Mesendoderm (in vitro differentiated cells): ENCODE measurements at places on chromosomes 7 and 10.

- H3K4me3 ChIP-seq, result no peak overlapping the region
- H3K4me1 ChIP-seq, result no peaks in the 10 kb centered on the region
- DNase-seq, result no peak
- no peaks in the 10 kb centered on the region for H3K27me3 ChIP-seq
- H3K36me3 ChIP-seq, result no peaks in the 10 kb centered on the region
- H3K27ac ChIP-seq, result no peak overlapping the region
These were observed 119.5 kb downstream of the BAMBI start for GRCh38 chr10:28796606-28797512.

- no peaks in the 10 kb centered on the region for H3K36me3 ChIP-seq
- no peaks in the 10 kb centered on the region for H3K27me3 ChIP-seq
- H3K27ac ChIP-seq, result no peak overlapping the region
These were observed 125.7 kb upstream of the CXCL12 start for GRCh38 chr10:44510379-44511115.

GRCh38 chr10:21813946-21814345 lies 189.6 kb downstream of the DNAJC1 start:
- H3K4me3 ChIP-seq, result no peak overlapping the region
- no peaks in the 10 kb centered on the region for H3K4me1 ChIP-seq
- H3K36me3 ChIP-seq, result no peaks in the 10 kb centered on the region
- H3K27me3 ChIP-seq, result no peaks in the 10 kb centered on the region

- no peak for DNase-seq
- no peaks in the 10 kb centered on the region for H3K4me1 ChIP-seq
- H3K27ac ChIP-seq, result no peak overlapping the region
- H3K36me3 ChIP-seq, result no peaks in the 10 kb centered on the region
These were observed 292.9 kb upstream of the BMPER start for GRCh38 chr7:33612442-33612841.

DNA sequence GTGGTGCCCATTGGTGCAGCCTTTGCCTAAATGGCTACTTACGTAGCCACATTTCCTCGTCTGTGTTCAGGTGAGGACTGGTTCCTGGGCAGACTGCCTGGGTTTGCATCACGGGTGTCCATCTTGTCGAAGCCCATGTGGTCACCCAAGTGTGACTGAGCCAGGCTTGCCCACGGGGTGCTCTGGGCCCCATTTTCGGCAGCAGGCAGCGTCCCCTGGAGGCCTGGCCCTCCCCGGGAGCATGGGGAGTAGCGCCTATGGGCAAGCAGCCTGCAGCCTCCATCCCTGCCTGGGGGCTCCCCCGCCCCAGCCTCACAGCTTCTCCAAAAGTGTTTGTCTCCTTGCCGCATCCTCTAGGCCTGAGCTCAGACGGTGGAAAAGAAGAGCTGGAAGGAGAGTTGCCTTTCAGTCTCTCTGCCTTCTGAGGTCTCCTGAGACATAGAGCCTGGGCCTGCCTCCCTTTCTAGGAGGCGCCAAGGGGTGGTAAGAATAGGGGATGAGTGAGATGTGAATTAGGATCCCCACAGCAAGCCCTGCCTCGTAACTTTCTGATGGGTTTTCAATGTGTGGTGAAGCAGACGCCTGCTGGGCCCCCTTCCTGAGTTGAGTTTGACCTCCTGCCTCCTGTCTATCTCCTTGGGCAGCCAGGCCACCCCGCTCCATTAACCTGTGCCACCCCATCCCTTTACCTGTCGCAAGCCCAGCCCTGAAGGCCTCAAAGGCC lies 42.7 kb downstream of the HTRA1 start:
- H3K27me3 ChIP-seq, result no peaks in the 10 kb centered on the region
- no peaks in the 10 kb centered on the region for H3K36me3 ChIP-seq
- no peak overlapping the region for H3K27ac ChIP-seq
- H3K4me3 ChIP-seq, result no peak overlapping the region

- no peak overlapping the region for H3K4me3 ChIP-seq
- no peak overlapping the region for H3K27ac ChIP-seq
- no peak for DNase-seq
These were observed 40.0 kb downstream of the C10orf120 start for GRCh38 chr10:122659651-122660050.

DNA sequence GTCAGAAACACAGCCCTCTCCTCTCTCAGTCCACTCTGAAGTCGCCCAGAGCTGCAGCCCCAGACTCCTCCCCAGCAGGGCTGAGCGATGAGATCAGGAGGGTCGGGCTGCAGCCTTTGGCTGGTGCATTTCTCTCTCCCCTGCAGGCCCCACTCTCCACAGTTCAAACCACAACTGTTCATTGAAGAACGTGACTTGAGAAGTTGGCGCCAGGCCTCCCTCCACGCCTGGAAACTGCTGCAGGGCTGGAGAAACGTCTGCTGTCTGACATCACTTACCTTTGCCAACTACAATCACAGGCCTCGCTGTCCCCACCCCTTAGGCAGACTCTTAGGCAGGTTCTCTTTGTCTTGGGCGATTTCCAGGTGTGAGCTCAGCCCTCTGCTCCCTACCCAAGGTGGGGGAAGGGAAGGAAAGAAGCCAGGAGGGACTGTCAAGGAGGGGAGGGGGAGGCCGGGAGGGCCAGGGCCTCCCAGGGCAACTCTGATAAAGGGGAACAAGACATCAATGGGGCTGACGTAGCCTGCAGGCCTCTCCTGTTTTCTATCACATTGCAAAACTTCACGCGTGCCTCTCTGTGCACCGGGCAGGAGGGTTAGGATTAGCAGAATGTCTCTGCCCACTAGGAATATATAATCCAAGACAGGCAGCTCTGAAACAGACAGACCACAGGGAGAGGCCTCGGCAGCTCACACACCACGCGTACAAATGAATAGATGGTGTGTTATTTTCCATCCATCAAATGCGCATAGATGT lies 32.7 kb downstream of the CALML5 start:
- peak overlapping the region; percentile 91 for H3K27ac ChIP-seq
- peak; percentile 98 for DNase-seq
- peaks cover 14% of the 10 kb centered on the region for H3K4me1 ChIP-seq
- no peaks in the 10 kb centered on the region for H3K27me3 ChIP-seq
- H3K36me3 ChIP-seq, result no peaks in the 10 kb centered on the region

- H3K4me3 ChIP-seq, result no peak overlapping the region
- no peaks in the 10 kb centered on the region for H3K27me3 ChIP-seq
- H3K27ac ChIP-seq, result no peak overlapping the region
- H3K36me3 ChIP-seq, result no peaks in the 10 kb centered on the region
These were observed 8.0 kb upstream of the KCNIP2 start for GRCh38 chr10:101851411-101852116.

DNA sequence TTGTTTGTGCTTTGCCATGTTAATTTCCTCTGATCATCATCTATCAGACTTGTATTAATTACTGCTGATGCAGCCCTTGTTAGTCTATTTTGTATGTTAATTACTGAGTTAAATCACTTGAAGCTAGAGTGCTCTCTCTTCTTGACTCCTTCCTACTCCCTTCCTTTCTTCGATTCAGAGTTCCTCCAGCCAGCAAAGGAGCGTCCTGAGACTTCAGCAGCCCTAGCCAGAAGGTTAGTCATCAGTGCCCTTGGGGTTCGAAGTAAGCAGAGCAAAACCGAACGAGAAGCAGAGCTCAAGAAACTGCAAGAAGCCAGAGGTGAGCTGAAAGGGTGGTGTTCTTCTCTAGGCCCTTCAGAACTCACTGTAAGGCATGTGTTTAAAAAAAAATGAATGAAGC lies 32.1 kb downstream of the LOXL4 start:
- H3K4me1 ChIP-seq, result no peaks in the 10 kb centered on the region
- no peak for DNase-seq
- H3K27me3 ChIP-seq, result no peaks in the 10 kb centered on the region
- H3K36me3 ChIP-seq, result no peaks in the 10 kb centered on the region
- no peak overlapping the region for H3K4me3 ChIP-seq
- no peak overlapping the region for H3K27ac ChIP-seq

DNA sequence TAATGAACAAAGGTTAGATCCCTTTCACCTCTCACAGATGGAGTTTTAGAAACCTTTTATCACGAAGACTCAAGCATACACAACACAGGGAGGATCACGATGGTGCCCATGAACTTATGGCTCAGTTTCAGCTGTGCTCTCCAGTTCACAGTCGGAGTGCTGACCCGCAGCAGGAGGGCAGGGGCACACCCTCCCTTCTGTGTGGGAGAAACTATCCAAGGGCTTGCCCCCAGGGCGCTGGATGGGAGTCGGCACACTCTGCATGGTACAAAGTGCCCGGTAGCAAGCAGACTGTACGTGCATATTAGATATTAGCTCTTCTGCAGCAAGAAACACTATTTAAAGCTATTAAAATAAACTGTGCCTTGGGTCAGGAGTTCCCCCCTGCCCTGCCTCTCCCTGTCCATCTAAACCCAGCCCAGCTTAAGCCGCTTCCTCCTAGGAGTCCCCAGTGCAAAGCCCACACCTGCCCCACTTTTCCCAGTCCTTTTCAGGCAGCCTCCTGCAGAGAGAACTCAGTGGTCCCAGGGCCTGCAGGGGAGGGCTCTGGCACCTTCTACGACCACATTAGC lies 76.5 kb downstream of the CHST15 start:
- no peak for DNase-seq
- H3K36me3 ChIP-seq, result no peaks in the 10 kb centered on the region
- no peak overlapping the region for H3K27ac ChIP-seq
- no peak overlapping the region for H3K4me3 ChIP-seq

- peaks cover 10% of the 10 kb centered on the region for H3K27me3 ChIP-seq
- H3K4me1 ChIP-seq, result no peaks in the 10 kb centered on the region
- H3K27ac ChIP-seq, result no peak overlapping the region
- H3K36me3 ChIP-seq, result no peaks in the 10 kb centered on the region
These were observed 4.2 kb upstream of the IKZF1 start for GRCh38 chr7:50300336-50300735.

DNA sequence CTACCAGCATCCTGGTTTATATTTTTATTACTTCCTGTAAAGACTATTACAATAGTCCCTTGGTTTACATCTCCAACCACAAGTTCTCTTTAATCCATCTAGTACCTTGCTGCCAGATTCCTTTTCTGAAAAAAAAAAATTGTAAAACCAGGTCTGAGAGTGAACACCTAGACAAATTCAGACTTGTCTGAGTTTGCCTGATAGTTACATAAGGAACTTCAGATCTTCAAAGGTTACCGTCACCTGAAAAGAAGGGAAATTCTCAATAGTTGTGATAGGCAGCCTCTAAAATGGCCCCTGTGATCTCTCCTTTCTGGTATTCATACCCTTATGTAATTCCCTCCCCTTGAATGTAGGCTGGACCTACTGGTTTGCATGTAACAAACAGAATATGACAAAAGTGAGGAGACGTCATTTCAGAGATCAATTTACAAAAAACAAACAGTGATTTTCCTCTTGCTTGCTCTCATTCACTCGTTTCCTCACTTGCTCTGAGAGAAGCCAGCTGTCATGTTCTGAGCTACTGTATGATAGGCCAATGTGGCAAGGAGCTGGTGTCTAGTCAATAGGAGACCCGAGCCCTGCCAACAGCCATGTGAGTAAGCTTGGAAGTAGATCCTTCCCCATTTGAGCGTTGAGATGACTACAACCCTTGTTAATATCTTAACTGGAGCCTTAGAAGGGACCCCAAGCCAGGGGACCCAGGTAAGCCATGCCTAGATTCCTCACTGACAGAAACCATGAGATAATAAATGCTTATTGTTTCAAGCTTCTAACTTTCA lies 110.9 kb upstream of the LSM8 start:
- no peak overlapping the region for H3K4me3 ChIP-seq
- no peaks in the 10 kb centered on the region for H3K36me3 ChIP-seq
- H3K4me1 ChIP-seq, result no peaks in the 10 kb centered on the region
- no peak overlapping the region for H3K27ac ChIP-seq
- no peaks in the 10 kb centered on the region for H3K27me3 ChIP-seq
- no peak for DNase-seq

- no peaks in the 10 kb centered on the region for H3K27me3 ChIP-seq
- H3K4me3 ChIP-seq, result no peak overlapping the region
- H3K27ac ChIP-seq, result no peak overlapping the region
- no peak for DNase-seq
These were observed 180.7 kb upstream of the ANK3 start for GRCh38 chr10:60570272-60570865.

- no peaks in the 10 kb centered on the region for H3K4me1 ChIP-seq
- H3K27ac ChIP-seq, result no peak overlapping the region
- DNase-seq, result no peak
- no peaks in the 10 kb centered on the region for H3K27me3 ChIP-seq
These were observed 25.2 kb upstream of the OTUD1 start for GRCh38 chr10:23413629-23414089.

DNA sequence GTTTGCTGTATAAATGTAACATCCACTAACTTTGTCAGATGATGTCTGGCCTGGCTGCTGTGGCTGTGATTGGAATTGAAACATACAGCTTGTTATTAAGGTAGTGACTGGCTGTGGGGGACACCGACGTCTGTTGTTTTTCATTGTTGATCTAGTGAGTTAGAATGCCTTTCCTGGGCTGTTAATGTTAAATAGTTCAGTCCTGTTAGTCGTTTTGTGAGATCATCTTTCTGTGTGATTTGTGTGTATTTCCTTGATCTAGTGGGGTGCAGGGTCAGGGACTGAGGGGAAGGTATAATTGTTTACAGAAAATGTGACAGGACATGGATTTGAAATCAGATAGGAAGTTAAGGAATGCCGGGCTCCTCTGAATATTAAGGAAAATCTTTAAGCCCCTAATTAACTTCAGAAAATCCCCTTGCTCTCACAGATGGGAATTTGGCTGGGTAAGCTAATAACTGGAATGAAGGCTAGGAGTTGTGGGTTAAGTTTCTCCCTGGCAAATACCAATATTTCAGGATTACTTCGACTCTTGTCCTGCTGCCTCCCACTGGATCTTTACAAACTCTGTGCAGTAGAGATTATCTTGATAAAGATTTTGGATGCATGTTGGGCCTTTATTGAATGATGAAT lies 163.1 kb downstream of the AUTS2 start:
- no peak overlapping the region for H3K27ac ChIP-seq
- H3K27me3 ChIP-seq, result no peaks in the 10 kb centered on the region
- H3K4me1 ChIP-seq, result no peaks in the 10 kb centered on the region
- no peak overlapping the region for H3K4me3 ChIP-seq

DNA sequence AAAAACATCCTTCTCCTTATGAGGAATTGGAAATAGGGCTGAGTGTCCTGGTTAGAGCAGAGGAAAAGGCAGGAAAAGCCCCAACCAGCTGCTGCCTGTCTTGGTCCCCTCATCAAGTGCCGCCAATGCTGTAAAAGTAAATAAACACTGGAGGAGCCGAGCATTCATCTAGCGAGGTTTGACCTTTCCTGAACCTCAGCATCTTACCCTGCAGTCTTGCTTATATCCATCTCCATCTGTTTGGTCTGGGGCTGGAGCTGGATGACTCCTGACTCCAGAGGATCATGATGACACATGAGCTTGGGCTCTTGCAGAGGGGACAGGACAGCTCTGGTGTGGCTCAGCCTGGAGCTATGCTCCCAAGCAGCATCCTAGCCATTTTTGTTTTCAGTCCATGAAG lies 501.1 kb downstream of the TNS3 start:
- no peaks in the 10 kb centered on the region for H3K27me3 ChIP-seq
- no peak for DNase-seq
- H3K36me3 ChIP-seq, result no peaks in the 10 kb centered on the region
- no peak overlapping the region for H3K4me3 ChIP-seq
- H3K4me1 ChIP-seq, result no peaks in the 10 kb centered on the region
